ENCODE measurements at places on chromosomes 7 and 10. TPM values are rescaled to one million over a fixed set of nuclear protein-coding genes. Genes with fewer than 3 reads are reported as not detected.

The AHR gene
- 97.4 TPM for total RNA-seq

The MBL2 gene
- not detected for total RNA-seq

The LLCFC1 gene
- total RNA-seq: not detected

The AKR1E2 gene
- total RNA-seq: 13.9 TPM

The NAT16 gene
- not detected for total RNA-seq

The MEOX2 gene
- total RNA-seq: 0.37 TPM

The DNAJB6 gene
- 66.4 TPM for total RNA-seq

The PLA2G12B gene
- total RNA-seq: not detected

The MRPS24 gene
- 97.3 TPM for total RNA-seq

The A1CF gene
- not detected for total RNA-seq

The EVX1 gene
- under 0.01 TPM for total RNA-seq

The ERVW-1 gene
- not detected for total RNA-seq

The CCL26 gene
- total RNA-seq: 4.8 TPM

The INPP5A gene
- 35.4 TPM for total RNA-seq

The MYOZ1 gene
- 0.14 TPM for total RNA-seq

The ZNF775 gene
- 6.7 TPM for total RNA-seq

The VDAC2 gene
- total RNA-seq: 140 TPM

The SPDYE6 gene
- total RNA-seq: not detected

The PRKAR2B gene
- 65.3 TPM for total RNA-seq

The C10orf62 gene
- total RNA-seq: 0.14 TPM

The NUB1 gene
- total RNA-seq: 36.0 TPM

The PON3 gene
- not detected for total RNA-seq

The PLEKHS1 gene
- total RNA-seq: 0.09 TPM

The CNPY1 gene
- not detected for total RNA-seq

The GDF10 gene
- total RNA-seq: 1.2 TPM

The NME8 gene
- total RNA-seq: not detected

The ENTPD1 gene
- 0.74 TPM for total RNA-seq

The PUS7 gene
- total RNA-seq: 12.8 TPM

The CAMK2B gene
- total RNA-seq: 0.09 TPM

The BTRC gene
- 10.8 TPM for total RNA-seq

The SOSTDC1 gene
- not detected for total RNA-seq

The LEP gene
- 0.09 TPM for total RNA-seq

The OR2A12 gene
- not detected for total RNA-seq

The ADRB1 gene
- not detected for total RNA-seq

The CFAP58 gene
- 1.3 TPM for total RNA-seq

The NACAD gene
- 0.83 TPM for total RNA-seq

The ALOX5 gene
- total RNA-seq: not detected

The KIF20B gene
- total RNA-seq: 3.0 TPM

The LRIT2 gene
- total RNA-seq: not detected

The PRKAR1B gene
- 13.7 TPM for total RNA-seq

The CRPPA gene
- total RNA-seq: 1.8 TPM

The EFCAB10 gene
- not detected for total RNA-seq

The FAM25G gene
- not detected for total RNA-seq

The PPP1R17 gene
- total RNA-seq: not detected

The RBP4 gene
- total RNA-seq: not detected

The ARL5B gene
- total RNA-seq: 10.5 TPM

The SCD gene
- total RNA-seq: 439 TPM

The TWIST1 gene
- 42.2 TPM for total RNA-seq

The HTR5A gene
- not detected for total RNA-seq

The TEX47 gene
- not detected for total RNA-seq
